ENCODE measurements at places on chromosomes 7 and 10. TPM values are rescaled to one million over a fixed set of nuclear protein-coding genes. Genes with fewer than 3 reads are reported as not detected.

GRCh38 chr10:61408105-61408504, 45.1 kb downstream of the TMEM26 start:
- DNase-seq, result no peak

DNA sequence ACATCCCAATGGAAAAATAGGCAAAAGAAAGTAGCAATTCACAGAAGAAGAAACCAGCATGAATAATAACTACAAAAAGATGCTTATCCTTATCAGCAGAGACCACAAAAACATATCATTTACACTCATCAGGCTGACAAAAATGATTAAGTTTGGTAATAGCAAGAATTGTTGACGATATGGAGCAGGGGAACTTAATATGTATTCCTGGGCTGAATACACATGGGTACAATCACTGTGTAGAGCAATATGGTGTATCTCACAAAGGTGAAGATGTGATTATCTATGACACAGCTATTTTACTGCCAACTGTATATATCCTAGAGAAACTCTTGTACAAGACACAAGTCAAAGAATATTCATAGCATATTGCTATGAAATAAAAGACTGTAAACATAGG, 141.8 kb upstream of the NOBOX start:
- no peak for DNase-seq

DNA sequence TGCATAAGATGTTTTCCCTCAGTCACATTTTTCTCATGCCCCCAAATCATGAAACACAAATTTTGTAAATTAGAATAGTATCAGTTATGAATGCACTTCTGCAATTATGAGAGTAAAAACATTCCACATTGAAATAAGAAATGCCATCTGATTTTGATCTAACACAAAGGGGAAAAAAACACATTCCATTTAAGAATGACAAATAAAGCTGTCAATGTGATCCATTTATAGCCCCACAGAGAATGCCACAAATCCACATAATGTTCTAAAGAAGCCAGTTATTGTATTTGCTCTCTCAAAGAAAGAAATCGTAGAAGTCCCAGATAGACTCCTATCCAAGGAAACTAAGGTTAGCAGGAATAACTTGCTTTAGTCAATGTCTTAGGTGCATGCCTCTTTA, 48.7 kb upstream of the RHOBTB1 start:
- DNase-seq, result no peak

DNA sequence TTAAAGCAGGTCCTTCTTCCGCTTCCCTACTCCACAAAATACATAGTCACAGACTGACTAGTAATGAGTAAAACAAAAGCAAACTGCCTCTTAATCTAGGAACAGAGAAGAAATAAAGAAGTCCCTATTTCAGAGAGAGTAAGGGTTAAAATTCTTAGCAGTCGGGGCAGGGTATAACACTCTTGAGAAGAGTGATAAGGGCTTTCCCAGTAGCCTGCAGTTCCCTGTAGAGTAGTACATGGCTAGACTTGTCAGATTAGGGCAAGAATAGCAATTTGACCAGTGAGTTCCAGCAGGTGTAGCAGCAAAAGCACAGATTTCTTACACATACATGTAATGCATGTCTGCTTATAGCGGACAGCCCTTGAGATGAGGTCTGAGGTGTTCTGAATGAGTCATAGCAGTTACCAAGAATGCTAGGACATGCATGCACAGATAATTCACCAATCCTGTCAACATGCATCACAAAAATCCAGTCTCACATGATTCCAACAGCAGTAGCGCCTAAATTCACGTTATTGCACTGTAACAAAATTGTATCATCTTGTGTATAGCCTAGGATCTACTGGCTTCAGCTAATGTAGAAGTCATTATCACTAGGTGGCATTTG, 40.7 kb downstream of the BTRC start:
- DNase-seq, result no peak

Gene LIPF
- not detected for total RNA-seq

Gene SNX10
- total RNA-seq, result 41.8 TPM

Gene AKR1B1
- 95.1 TPM for total RNA-seq

DNA sequence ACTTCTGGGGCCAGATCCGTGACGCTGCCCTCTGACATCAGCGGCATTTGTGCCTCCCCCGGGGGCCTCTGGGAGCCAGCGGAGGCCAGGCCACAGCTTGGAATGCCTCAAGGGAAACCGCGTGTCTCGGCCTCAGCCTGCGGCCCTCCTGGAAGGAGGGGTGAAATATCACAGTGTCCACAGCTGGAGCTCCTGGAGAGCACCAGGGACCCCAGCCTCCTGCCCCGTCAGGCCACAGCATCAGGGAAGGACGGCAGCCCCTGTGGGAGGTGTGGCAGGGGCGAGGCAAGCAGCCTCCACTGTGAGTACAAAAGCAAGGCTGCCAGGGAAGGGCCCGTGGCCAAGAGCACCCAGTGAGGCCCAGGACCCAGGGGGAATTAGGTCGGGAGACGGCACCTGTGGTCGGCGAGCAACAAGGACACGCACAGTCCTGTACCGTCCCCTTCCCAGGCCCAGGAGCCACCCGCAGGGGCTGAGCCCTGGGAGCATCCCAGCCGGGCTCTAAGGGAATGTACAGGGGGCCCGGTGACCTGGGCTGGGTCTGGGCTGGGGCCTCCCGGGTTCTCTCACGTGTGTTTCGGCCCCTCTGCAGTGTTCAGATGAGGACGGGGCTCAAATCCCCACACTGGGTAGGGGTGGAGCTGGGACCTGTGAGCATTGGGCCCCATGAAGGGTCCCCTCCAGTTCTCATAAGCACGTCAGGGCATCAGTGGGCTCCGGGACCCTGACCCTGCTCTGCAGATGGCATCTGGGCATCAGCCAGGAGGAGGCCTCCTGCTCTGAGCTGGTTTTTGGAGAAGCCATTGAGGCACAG, 18.7 kb upstream of the KNDC1 start:
- no peak for DNase-seq

DNA sequence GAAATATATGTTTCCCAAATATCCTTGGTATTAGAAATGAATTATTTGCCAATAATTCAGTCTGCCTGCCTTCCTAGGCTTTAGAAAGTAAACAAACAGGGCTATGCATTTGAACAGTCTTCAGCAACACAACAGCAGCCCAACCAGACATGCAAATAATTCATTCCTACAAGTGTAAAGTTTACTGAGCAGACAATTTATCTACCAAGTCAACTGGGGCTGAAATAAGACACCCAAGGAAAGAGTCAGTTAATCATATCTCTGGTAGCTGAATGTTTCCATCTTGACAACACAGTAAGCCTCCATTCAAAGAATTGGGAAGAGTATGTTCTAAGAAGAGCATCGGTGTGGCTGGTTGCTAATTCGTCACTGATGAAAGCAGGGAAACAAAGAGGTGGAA, 38.4 kb downstream of the AIFM2 start:
- DNase-seq, result no peak

- DNase-seq, result no peak
Measured at GRCh38 chr7:25384788-25385505, 156.7 kb upstream of the NPVF start.

- no peak for DNase-seq
Measured at GRCh38 chr10:123245264-123245663, 91.1 kb downstream of the BUB3 start.

Gene SDK1
- 6.3 TPM for total RNA-seq

GRCh38 chr7:3267966-3268690, 32.9 kb upstream of the SDK1 start:
- DNase-seq, result no peak

GRCh38 chr10:86673827-86674581, 5.7 kb downstream of the LDB3 start:
- DNase-seq, result no peak

DNA sequence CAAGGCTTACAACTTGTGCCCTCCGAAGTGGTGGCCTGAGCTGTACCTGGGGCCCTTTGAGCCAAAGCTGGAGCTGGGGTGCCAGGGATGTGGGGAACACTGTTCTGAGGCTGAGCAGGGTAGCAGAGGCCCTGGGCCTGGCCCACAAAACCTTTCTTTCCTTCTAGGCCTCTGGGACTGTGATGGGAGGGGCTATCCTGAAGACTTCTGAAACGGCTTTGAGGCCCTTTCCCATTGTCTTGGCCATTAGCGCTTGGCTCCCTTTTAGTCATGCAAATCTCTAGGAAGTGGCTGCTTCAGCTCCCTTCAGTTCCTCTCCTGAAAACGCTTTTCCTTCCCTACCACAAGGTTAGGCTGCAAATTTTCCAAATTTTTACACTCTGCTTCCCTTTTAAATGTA, 16.8 kb upstream of the CRYGN start:
- no peak for DNase-seq

Data from activated T-cell treated with anti-CD3 and anti-CD28 coated beads, Interleukin-2, amount 50 U/mL, for 72 hours (primary cell).